Foreskin keratinocyte (primary cell): ENCODE measurements at places on chromosomes 6 and 20. TPM values are rescaled to one million over a fixed set of nuclear protein-coding genes. Genes with fewer than 3 reads are reported as not detected.

The SLC17A3 gene
- not detected in 2 replicates for total RNA-seq

The LAMA2 gene
- 0.49 and 0.92 TPM in 2 replicates for total RNA-seq

The BTN1A1 gene
- total RNA-seq: not detected in 2 replicates

The PTCRA gene
- total RNA-seq: not detected in 2 replicates

The ZNF311 gene
- 2.3 and 3.3 TPM in 2 replicates for total RNA-seq

The SIRPB2 gene
- 0.28 and 0.48 TPM in 2 replicates for total RNA-seq

The CST2 gene
- not detected in 2 replicates for total RNA-seq

The BPI gene
- total RNA-seq: not detected in 2 replicates

The PRRT1 gene
- total RNA-seq: 0.21 and 0.37 TPM in 2 replicates

The PNRC1 gene
- 13.6 and 18.4 TPM in 2 replicates for total RNA-seq

The CFB gene
- total RNA-seq: 0.34 and 0.92 TPM in 2 replicates

The ZNF165 gene
- 5.3 and 6.8 TPM in 2 replicates for total RNA-seq

The ZBTB12 gene
- 2.0 and 2.6 TPM in 2 replicates for total RNA-seq

The HLA-DMA gene
- 1.3 and 4.4 TPM in 2 replicates for total RNA-seq

The PBOV1 gene
- total RNA-seq: not detected in 2 replicates

The RNF8 gene
- total RNA-seq: 32.3 and 34.0 TPM in 2 replicates

The EYS gene
- total RNA-seq: 0.07 and 0.14 TPM in 2 replicates

The RIPOR3 gene
- 0.07 TPM in 2 replicates for total RNA-seq

The ERVFRD-1 gene
- not detected in 2 replicates for total RNA-seq

The UNC5CL gene
- 0.17 and 0.28 TPM in 2 replicates for total RNA-seq

The VSX1 gene
- total RNA-seq: not detected in 2 replicates

The C6orf58 gene
- total RNA-seq: 0.07 and 0.10 TPM in 2 replicates

The LY6G6F gene
- total RNA-seq: not detected in 2 replicates
